ENCODE measurements at places on chromosomes 3 and 15.

DNA sequence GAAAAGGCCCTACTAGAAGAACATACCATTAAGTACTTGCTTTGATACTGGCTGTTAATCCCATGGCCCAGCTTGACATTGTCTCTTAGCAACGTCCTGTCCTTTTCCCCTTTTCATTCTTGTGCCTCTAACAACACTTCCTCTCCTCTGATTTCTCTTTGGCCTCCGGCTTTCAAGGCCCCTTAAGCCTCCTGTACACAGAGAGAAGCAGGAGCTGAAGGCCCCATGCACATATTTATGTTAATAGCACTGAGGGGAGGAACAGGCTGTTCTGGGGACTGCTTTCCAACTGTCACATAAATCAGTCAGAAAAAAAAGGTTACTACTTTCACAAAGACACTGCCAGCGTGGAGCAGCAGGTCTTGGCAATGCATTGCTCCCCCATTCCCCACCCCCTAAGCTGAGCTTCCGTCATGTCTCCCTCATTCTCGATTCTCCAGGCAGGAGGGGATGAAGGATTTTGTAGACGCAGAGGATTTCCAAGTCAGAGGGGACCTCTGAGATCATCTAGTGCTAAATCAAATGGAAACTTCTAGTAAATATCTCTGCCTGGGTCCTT, 257.4 kb upstream of the ADAMTS9 start:
- no peak for DNase-seq

DNA sequence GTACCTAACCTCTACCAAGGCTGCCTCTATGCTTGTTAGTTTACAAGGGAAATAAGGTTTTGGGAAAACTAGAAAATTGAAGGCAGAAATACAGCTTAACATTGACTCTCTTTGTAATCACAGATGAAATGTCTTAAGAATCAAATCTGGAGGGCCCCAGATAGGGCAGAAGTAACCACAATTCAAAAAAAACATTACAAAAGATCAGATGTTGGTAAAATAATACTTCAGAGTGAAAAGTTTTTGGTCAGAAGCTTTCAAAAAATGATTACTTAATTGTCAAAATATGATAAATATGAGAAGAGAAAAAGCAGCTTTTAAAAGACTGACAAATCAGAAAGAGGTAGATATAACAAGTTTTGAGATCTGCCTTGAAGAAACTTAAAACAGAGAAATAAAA, 425.1 kb upstream of the NECTIN3 start:
- DNase-seq: no peak

- DNase-seq: no peak
These were observed 25.3 kb downstream of the UBXN7 start for GRCh38 chr3:196406811-196407470.

DNA sequence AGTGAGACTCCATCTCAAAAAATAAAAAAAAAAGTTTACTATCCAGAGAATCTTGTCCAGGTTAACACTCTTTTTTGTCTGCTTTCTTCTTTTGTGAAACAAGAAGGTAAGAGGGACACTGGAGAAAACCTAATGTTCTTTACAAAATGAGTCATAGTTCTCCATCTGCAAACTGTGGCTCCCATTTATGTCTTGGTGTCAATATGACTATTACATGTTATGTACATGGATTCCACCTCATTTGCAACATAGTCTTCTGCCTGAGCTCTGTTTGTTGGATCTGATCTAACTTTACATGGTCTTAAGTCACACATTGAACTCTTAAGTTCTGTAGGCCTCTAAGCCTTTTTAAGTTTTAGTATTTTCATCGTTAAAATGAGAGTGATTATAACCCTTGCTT, 421.2 kb upstream of the TPRG1 start:
- DNase-seq: no peak

DNA sequence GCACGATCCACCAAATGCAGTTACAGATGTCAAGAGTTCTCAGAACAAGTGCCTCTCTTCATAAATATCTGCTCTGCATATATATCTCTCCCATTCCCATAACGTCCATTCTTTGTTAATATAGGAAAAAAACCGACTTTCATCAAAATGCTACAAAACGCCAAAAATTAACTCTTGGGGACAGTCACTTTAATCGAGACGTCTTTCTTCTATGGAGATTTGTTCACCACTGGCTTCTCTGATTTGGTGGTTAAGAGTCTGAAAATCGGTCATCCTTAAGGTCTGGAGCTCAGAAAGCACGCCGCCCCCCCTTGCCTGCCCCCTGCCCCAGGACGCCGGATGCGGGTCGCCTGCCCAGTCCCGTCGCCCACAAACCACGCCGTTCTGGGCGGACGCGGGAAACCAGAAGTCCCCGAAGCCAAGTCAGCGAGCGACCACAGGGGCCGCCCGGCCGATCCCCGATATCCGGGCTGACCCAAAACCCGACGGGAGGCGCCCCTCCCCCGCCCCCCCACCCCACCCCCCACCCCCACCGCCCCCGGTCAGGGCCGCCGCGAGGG, 252.7 kb downstream of the TJP1 start:
- no peak for DNase-seq

GRCh38 chr3:43281020-43281419, 5.3 kb upstream of the SNRK start:
- no peak for DNase-seq
